Activated CD4-positive, alpha-beta T cell treated with anti-CD3 and anti-CD28 coated beads for 48 hours (primary cell): ENCODE measurements at places on chromosomes 3 and 15.

GRCh38 chr3:11510356-11510755 lies 133.4 kb downstream of the VGLL4 start:
- DNase-seq, result no peak

GRCh38 chr3:100570811-100571210 lies 38.6 kb upstream of the ADGRG7 start:
- DNase-seq, result no peak

DNA sequence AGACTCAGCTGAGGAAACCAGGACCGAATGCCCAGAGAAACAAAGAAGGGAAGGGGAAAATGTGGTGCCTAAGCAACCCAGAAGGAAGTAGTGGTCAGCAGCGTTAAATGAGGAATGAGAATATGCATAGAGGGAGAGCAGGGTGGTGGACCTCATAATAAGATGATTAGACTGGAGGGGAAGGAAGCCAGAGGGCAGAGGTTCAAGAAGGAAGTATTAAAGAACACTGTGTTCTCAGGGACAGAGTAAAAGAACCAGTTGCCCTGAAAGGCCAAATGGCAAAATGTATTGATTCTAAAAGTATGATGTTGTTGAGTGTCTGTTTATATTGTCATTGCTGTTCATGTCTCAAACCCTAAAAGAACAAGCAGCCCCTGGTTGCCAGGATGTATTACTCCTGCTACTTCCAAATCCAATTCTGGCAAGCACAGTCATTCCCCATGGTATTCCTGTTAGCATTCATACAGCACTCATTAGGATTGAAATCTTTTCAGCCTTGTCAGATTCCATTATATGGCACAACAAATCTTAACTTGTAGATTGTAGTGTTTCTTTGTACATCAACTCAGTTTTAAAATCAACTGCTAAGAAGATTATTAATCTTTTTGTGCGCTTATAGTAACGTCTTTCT lies 23.4 kb downstream of the P2RY1 start:
- no peak for DNase-seq

- DNase-seq, result peak; percentile 65
Measured at GRCh38 chr3:45225465-45226205, 452 bp downstream of the TMEM158 start.
